ENCODE measurements at places on chromosomes 5 and 9. TPM values are rescaled to one million over a fixed set of nuclear protein-coding genes. Genes with fewer than 3 reads are reported as not detected.

The LRRC26 gene
- not detected for total RNA-seq

- no peak for DNase-seq
These were observed 299.2 kb downstream of the CD180 start for GRCh38 chr5:66897356-66897755.

DNA sequence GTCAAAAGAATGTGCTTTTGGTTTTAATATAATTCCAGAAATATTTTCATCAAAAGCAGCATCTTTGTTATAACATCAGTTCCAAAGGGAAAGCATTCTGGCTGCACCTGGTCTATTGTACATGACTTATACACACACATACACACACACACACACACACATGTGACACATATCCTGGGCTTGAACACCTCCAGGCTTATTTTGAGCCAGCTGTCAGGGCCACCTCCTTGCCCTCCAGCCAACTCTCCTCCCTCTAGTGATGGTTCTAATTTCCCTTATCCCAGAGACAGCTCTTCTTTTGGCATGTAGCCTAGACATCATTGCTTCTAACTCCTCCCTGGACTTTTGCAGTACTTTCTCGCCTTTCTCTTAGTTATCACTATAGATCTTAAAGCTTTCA lies 115.0 kb downstream of the PIK3R1 start:
- DNase-seq = peak; percentile 16

GRCh38 chr5:158473016-158473635 lies 614.2 kb upstream of the CLINT1 start:
- DNase-seq = peak; percentile 80

- DNase-seq = peak; percentile 87
These were observed 207.5 kb upstream of the TBCA start for GRCh38 chr5:77983482-77984199.

DNA sequence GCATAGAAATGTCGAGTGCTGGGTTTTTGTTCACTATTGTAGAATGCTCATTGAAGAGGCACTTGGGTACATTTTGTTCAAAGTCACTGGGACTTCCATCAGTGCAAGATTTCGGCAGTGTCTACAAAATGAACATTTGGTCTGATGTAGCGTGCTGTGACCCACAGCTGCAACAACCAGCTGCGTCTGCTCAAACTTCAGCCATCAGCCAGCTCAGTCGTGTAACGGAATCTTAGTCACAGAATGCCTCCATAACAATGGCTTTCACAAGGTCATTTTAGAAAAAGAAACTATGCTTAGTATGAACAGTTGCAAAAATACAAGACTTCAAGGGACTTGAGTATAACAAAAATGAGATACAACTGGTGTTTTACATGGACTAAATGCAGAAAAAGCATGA lies 828.1 kb upstream of the GRAMD2B start:
- DNase-seq = peak; percentile 55

DNA sequence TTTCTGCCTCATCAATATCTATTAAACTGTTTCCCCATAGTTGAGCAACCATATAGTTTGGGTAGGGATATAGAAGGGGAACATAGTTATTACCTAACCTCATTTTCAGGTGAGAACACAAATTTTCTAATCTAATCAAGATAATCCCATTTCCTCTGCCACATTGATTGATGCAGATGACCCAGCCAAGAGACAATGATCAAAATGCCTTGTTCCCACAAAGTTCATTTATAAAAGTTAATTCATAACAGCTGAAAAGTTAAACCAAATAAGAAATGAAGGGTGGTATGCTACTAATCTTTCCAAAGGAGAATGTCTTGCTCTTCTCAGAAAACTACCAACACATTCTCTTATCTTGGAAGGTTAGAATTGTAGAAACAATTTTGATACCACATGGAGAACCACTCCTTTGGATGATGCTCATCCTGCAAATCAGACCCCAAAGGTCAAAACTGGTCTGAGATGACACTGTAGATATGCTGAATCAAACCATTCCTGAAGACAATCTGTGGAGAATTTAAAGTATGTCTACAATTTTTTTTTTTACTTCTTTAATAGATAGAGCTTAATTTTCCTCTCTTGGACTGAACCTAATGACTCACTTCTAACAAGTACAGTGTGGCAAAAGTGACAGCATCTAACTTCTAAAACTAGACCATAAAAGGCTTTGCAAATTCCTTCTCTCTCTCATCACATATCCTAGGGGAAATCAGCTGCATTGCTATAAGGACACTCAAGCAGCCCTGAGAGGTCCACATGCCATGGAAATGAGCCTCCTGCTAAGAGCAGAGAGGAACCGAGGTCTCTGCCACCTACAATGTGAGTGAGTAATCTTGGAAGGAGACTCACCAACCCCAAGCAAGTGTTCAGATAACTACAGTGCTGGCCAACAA lies 586.7 kb upstream of the TUSC1 start:
- DNase-seq = no peak

DNA sequence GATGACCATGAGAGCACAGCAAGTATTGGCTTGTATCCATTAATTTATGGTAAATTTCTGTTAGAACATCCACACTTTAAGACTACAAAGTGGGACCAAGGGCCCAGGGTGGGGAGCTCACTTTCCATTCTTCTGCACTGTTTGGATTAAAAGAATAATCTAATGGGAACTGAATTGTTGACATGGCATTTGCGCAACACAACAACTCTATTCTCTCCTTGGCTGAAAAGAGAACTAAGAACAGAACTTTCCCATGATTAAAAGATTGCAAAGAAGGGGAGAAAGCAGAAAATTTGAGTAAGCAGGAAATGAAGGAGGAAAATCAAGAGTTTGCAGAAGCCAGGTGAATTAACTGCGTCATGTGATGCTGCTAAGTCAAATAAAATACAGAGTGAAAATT lies 143.4 kb downstream of the HINT1 start:
- DNase-seq = no peak

GRCh38 chr5:55926476-55926875 lies 68.3 kb downstream of the IL6ST start:
- no peak for DNase-seq

GRCh38 chr5:10077791-10078545 lies 171.7 kb downstream of the ATPSCKMT start:
- DNase-seq = peak; percentile 66

- no peak for DNase-seq
These were observed 175.1 kb downstream of the RORB start for GRCh38 chr9:74672237-74672636.

All from skin of body (tissue), 3 donors.